Lung microvascular endothelial cell (primary cell): ENCODE measurements at places on chromosomes 6 and 20. TPM values are rescaled to one million over a fixed set of nuclear protein-coding genes. Genes with fewer than 3 reads are reported as not detected.

DLK2 gene
- 0.22 and 1.2 TPM in 2 replicates for total RNA-seq

SPATS1 gene
- not detected in 2 replicates for total RNA-seq

CNBD2 gene
- total RNA-seq, result 3.3 and 5.6 TPM in 2 replicates

SLC22A3 gene
- under 0.01 TPM in 1 of 2 replicates, not detected in the other for total RNA-seq

ZNF831 gene
- under 0.01 and 0.20 TPM in 2 replicates for total RNA-seq

MAP7 gene
- 0.40 and 0.44 TPM in 2 replicates for total RNA-seq

GHRH gene
- not detected in 2 replicates for total RNA-seq

CLPSL2 gene
- total RNA-seq, result not detected in 2 replicates

RAB23 gene
- total RNA-seq, result 3.6 and 3.9 TPM in 2 replicates

COL11A2 gene
- under 0.01 and 0.20 TPM in 2 replicates for total RNA-seq

C6orf120 gene
- 18.1 and 22.6 TPM in 2 replicates for total RNA-seq

RIMS1 gene
- total RNA-seq, result 25.7 and 51.8 TPM in 2 replicates

RCAN2 gene
- under 0.01 TPM in 1 of 2 replicates, not detected in the other for total RNA-seq

ELOVL4 gene
- under 0.01 and 0.22 TPM in 2 replicates for total RNA-seq

NINL gene
- 10.5 and 21.0 TPM in 2 replicates for total RNA-seq

PRRC2A gene
- 19.4 and 27.2 TPM in 2 replicates for total RNA-seq

OR2J3 gene
- not detected in 2 replicates for total RNA-seq

ENPP1 gene
- 0.22 and 0.40 TPM in 2 replicates for total RNA-seq

DNA sequence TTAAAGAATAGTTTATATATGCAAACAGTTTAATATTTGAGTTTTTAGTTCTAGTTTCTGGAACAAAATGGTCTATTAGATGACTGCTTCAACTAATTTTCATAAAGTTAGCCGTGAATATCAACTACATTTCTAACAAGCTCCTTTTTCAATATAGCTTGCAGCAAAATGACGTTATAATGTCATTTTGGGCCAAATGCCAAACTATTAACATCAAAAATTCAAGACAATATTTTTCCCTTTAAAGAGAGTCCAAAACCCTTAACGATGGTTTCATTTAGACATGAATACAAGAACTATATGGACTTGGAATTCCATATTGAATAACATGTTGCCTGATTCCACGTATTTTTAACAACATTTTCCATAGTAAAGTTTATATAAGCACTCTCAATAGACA is 91.0 kb downstream of the SMLR1 start:
- no peak for DNase-seq

GRCh38 chr6:50973464-50973863 is 154.8 kb downstream of the TFAP2B start:
- DNase-seq, result no peak

- DNase-seq, result no peak
Measured at GRCh38 chr6:40520084-40520483, 67.1 kb downstream of the LRFN2 start.

DNA sequence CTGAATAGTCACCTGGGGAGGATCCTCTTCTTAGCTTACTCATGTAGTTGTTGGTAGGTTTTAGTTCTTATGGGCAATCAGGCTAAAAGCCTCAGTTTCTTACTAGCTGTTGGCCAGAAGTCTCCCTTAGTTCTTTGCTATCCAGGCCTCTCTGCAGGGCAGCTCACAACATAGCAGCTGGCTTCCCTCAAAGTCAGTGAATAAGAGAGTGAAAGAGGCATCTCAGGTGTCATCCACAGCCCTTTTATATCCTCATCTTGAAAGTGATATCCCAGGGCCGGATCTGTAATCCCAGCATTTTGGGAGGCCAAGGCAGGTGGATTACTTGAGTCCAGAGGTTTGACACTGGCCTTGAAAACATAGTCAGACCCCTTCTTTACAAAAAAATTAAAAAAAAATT is 42.1 kb upstream of the FOXA2 start:
- no peak for DNase-seq

DNA sequence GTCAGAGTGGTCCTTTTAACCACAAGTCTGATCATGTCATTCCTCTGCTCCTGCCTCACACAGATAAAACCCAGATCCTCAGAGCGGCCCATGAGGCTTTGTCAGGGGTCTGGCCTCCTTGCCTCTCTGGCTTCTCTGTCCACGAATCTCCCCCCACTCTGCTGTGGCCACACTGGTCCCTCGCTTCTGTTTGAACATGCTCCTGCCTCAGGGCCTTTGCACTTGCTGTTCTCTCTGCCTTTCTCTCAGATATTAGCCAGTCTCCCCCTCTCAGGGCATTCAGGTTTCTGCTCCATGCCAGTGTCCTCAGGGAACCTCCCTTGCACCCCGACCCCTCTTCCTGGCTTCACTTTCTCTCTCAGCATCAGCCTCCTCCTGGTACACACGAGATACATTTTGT is 518.5 kb downstream of the PREX1 start:
- no peak for DNase-seq

GRCh38 chr6:109443425-109443950 is 3.0 kb downstream of the SMPD2 start:
- no peak for DNase-seq

DNA sequence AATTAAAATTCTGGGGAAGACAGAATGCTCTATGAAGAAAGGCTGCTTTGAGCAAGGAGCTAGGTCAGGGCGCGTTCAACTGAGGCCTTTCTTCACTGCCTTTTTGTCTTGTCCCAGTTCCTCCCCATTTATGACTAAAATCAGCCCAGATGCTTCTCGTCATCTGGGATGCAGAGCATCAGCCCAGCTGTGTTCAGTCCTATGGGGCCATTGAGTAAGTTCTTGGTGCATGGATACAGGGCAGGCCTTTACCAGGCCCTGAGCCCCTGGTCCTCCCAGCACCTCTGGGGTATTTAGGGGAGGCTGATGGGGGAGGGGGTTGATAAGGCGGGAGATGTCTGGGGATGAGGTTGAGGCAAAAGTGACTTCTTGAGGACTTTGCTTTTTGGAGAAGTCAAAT is 55.7 kb downstream of the PTPN1 start:
- DNase-seq, result no peak

GRCh38 chr20:57013741-57014140 is 252.7 kb downstream of the BMP7 start:
- no peak for DNase-seq

GRCh38 chr6:56387621-56388414 is 140.4 kb upstream of the COL21A1 start:
- DNase-seq, result no peak

- no peak for DNase-seq
Measured at GRCh38 chr6:143657809-143658208, 20.0 kb upstream of the PHACTR2 start.

GRCh38 chr6:166335378-166336302 is 6.7 kb downstream of the SFT2D1 start:
- DNase-seq, result no peak

GRCh38 chr6:29680904-29681303 is at the start of gene ZFP57:
Gene ZFP57, minus strand, starts transcription at chr6:29681152. Its CDS starts 4,149 bp downstream, at chr6:29677003.
- no peak for DNase-seq

DNA sequence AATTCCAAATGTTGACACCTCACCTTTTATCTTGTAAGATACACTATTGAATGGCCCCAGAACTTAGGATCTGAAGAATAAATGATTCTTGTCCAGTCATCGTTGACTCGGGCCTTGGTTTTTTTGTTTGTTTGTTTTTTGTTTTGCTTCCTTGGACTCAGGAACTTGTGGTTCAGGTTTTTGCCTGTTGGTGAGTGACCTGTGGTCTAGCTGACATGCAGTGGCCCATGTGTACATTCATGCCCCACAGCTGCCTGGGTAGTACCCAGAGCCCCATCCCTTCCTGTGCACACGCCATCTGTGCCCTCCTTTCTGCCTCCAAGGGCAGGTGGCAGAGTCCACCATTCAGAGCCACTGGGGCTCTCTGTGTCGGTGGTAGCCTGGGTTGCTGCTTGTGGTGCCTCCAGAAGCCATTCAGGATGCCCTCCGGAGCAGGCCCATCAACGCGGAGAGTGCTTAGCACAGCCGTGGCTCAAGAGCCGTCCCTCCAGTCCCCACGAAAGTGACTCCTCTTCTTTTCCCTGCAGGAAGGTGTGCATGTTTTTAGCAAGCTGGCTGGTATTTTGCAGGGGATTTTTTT is 85.9 kb downstream of the SYNJ2 start:
- DNase-seq, result peak; percentile 48

DNA sequence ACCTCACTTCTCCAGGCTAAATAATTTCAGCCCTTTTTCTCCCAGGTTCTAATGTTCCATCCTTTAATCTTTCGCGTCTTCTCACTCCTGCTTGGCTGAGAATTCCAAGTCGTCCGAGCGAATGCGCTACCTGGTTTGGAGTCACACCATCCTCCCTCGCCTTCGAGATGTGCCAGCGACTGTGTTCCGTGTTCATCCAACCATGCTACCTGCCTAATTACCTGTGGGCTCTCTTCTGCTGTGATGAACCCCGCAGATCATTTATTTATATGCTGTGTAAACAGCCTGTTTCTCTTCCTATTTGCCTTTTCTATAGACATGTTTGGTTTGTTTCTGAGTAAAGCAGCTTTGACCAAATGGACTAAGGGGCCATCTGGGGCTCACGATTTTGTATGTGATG is 83.5 kb upstream of the TMEM181 start:
- DNase-seq, result no peak

- DNase-seq, result no peak
Measured at GRCh38 chr20:61970357-61970756, 95.3 kb downstream of the TAF4 start.

- DNase-seq, result peak; percentile 59
Measured at GRCh38 chr6:22737331-22737730, 168.0 kb downstream of the HDGFL1 start.

DNA sequence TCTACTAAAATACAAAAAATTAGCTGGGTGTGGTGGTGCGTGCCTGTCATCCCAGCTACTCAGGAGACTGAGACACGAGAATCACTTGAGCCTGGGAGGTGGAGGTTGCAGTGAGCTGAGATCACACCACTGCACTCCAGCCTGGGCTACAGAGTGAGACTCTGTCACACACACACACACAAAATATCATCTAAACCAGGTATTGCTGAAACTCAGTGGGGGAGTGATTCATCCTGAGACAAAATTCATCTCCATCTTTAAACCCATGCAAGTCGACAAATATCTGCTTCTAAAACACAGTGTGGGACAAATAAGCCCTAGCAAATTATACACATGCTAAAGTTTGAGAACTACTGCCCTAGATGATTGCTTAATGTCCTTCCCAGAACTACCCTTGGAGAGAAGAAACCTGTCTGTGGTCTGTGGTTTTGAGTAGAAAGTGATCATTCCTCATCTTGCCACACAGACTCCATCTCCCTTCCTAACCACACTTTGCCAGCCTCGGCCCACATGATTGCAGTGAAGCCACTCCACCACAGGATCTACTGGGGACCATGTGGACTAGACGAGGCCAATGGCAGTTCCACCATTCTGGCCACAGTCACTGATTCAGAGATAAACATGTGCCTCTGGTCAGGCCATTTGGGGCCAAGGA is 130.3 kb downstream of the OPRM1 start:
- no peak for DNase-seq

DNA sequence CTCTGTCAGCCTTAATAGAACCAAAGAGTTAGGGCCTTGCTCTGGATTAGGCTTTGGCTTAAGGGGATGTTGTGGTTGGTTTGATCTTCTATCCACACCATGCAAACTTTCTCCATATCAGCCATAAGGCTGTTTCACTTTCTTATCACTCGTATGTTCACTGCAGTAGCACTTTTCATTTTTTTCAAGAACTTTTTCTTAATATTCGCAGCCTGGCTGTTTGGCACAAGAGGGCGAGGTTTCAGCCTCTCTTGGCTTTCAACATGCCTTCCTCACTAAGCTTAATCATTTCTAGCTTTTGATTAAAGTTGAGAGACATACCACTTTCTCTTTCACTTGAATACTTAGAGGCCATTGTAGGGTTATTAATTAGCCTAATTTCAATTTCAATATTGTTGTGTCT is 193.1 kb downstream of the NRN1 start:
- DNase-seq, result no peak
